Activated naive CD8-positive, alpha-beta T cell treated with anti-CD3 and anti-CD28 coated beads, Interleukin-2, amount 50 U/mL, for 24 hours (primary cell): ENCODE measurements at places on chromosomes 1 and 21.

DNA sequence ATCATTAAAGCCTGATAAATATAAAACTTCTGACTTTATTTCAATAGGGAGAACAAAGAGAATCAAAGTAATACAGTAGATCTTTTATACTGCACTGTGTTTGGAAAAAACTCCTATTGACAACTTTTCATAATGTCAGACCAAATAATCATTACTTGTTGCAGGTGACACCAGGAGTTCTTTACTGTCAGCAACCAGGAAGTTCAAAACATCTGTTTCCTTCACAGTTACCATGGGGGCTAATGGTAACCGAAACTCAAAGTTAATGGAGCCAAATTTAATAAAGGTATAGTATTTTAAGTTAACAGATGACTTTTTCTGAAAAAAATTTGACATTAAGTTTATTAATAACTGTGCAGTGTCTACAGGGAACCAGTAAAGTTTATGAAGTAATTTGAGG lies 10.6 kb downstream of the EFCAB7 start:
- DNase-seq: no peak

GRCh38 chr1:99737016-99737415 lies 29.4 kb downstream of the FRRS1 start:
- no peak for DNase-seq

GRCh38 chr1:246508897-246509688 lies 2.0 kb upstream of the SMYD3 start:
- no peak for DNase-seq

DNA sequence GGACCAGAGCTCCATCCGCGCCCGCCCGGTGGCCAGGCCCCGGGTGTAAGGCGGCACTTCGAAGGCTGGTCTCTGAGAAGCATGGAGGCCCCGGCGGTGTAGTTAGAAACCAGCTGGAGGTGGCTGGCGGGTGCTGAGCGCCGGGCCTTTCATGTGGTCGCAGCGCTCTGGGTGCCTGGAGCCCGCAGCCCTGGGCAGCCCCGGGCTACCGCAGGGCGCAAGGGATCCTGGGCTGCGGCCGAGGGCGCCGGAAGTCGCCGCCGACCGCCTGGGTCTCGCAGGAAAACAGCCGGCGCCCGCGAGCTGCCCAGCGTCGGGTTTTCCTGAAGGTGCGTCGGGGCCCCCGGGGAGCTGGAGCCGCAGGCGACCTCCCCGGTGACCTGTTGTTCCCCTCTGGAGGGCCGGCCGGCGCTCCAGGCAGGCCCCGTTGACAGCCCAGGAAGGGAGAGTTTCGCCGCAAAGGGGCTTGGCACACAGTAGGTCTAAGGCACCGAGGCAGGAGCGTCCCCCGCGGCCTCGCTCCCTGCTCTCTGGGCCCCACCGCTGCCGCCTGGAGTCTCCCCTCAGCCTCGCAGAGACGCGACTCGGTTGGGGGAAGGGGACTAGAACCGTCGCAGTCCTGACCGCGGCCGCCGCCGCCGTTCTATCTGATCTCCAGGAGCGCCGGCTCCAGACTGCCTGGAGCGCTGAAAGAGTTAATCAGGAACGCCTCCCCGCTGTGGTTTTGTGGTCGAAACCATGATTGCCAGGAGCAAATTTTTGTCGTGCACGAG lies 2.7 kb downstream of the GRHL3 start:
- peak; percentile 78 for DNase-seq

GRCh38 chr21:32336711-32337110 lies 38.1 kb downstream of the MRAP start:
- DNase-seq: no peak

- DNase-seq: no peak
Measured at GRCh38 chr1:153362187-153362775, 4.6 kb downstream of the S100A9 start.

DNA sequence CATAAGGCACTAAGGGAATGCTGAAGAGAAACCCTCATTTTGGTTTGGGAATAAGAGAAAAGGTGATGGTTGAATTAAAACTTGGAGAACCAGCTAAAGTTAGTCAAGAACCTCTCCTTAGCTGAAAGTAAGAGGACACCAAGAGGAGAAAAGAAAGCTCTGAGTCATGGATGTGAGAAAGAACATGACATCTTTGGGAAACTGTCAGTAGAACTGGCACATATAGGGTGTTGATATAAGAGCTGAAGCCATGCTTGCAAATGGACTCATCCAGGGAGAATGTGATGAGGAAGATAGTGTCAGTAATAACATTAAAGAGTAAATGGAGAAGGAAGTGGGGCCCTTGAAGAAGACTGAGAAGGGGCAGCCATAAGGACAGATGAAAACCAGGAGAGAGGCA lies 54.3 kb downstream of the LRRC8C start:
- DNase-seq: no peak

DNA sequence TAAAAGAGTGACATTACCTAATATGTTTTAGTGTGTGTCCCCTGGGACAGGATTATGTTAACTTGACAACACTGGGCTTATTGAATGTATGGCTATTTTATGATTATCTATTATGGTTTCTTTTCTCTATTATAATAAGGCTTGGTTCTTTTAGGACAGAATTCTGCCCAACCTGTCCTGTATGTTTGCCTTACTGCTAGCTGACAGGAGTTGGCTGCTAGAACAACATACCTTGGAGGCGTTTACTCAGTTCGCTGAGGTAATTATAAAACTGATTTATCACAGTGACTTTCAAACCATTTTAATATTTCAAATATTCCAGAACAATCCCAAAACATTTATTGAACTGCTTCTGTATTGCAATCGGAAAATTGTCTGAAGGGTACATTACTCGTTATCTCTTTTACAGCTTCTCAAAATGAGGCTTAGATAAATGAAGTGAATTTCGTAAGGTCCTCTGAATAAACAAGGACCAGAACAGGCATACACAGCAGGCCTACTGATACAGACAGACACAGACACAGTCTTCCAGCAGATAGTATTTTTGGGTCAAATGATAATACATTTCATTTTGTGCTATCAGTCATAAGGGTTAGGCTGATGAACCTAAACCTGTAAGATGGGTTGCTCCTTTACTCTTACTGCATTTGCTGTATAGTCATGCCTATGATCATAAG lies 44.2 kb downstream of the SCYL3 start:
- DNase-seq: no peak

GRCh38 chr1:233294913-233295236 lies 650 bp downstream of the PCNX2 start:
- peak; percentile 47 for DNase-seq
